Upper lobe of right lung (tissue), 1 donor: ENCODE measurements at places on chromosomes 1 and 21. TPM values are rescaled to one million over a fixed set of nuclear protein-coding genes. Genes with fewer than 3 reads are reported as not detected.

The FBLIM1 gene
- total RNA-seq: 39.0 TPM

The C1orf94 gene
- total RNA-seq: not detected

The VPS72 gene
- 42.6 TPM for total RNA-seq

- DNase-seq: no peak
Observed at GRCh38 chr1:177384461-177384860, 213.7 kb downstream of the BRINP2 start.

The FNDC5 gene
- 1.5 TPM for total RNA-seq

The OR2T34 gene
- not detected for total RNA-seq

- peak; percentile 84 for DNase-seq
Observed at GRCh38 chr1:39575191-39576015, 1.2 kb downstream of the PABPC4 start.

DNA sequence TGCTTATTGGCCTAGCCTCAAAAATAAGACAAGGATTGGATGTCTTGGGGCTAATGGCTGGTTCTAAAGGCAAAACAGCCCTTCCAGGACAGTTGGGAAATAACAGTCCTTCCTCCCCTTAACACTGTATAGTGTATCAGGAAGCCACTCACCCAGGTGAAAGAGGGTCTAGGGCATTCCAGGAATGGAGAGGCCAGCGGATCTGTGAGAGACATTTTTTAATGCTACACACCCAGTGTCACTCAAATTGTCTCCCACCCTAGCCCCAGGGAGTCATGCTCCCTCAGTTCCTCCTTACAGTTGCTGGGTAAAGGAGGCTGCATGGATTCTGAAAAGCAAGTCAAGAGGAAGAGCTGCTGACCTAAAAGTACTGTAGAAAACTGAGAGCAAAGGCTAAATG, 24.1 kb upstream of the EXO1 start:
- no peak for DNase-seq

DNA sequence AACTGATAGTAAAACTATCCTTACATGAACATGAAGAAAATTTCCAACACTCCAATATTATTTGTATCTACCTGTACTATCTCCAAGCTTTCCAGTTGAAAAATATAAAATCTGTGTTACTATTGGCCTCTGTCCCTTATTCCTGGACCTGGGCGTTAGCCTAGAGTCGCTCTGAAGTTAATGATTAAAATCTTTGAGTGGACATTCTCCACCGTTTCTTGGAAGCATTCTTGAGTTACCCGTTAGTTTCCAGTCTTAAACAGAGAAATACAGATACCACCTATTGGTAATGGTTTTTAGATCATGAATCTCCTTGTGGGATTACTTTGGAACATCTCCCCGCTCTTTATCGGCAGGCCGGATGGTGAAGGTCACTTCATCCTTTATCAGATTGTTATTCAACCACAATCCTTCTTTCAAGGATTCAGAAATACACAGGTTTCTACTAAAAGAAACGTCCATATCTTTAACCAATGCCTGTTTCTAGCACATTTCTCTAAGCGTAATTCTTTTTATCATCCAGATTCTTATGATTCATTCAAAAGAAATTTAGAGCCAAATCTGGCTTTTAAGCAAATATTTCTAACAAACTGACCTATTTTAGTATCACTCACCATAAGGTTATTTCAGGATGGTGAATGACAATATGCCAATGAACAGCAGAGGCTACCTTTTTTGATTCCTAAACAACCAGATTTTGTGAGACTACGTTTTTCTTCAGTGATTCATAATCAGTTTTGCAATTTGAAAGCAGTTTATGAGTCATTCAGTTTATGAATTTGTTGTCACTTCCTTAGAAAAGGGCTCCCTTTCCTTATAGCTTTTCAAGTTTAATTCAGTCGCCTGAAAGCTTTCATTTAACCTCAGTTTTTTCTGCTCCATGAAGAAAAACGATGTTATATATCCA, 70.2 kb upstream of the ERRFI1 start:
- no peak for DNase-seq

DNA sequence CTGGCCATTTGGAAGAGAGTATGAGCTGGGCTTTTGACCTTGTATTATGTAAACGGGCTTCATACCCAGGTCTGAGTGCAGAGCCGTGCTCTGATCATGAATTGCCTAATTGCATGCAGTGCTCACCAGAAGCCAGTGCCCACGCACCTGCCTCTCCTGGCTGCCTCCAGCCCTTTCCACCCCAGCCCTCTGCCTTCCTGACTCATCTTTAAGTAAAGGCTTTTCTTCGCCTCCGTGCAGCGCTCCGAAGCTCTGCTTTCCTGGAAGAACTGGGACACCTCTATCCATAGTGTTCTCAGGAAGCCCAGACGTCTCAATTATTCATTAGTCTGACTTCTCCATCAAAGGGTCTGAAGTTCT, 413.7 kb downstream of the PTPRU start:
- no peak for DNase-seq

- DNase-seq: peak; percentile 75
Observed at GRCh38 chr1:151165281-151165737, 393 bp downstream of the LYSMD1 start.

DNA sequence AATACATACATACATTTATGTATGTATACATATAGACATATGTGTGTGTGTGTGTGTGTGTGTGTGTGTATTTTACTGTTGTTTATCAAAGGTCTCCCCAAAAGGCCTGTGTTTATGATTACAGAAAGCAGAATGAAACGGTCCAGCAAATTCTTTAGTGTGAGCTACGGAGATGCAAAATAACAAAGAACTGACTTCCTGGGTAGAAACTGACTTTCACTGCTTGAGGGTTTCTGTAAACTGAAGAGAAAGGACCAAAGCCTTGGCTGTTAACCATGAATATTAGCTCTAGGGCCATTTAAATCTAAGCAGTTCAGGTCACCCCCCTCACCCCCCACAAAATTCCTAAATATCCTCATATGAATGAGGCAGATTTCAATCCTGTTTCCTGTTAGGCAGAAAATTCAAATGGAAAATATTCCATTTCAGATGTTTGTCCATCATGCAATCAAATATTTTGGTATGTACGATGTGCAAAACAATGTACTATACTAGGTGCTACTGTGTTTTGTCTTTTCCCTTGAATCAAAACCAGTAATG, 213.2 kb downstream of the TGFB2 start:
- no peak for DNase-seq

The CSF3R gene
- total RNA-seq: 202 TPM

GRCh38 chr1:52423771-52424170, 19.4 kb downstream of the PRPF38A start:
- no peak for DNase-seq

DNA sequence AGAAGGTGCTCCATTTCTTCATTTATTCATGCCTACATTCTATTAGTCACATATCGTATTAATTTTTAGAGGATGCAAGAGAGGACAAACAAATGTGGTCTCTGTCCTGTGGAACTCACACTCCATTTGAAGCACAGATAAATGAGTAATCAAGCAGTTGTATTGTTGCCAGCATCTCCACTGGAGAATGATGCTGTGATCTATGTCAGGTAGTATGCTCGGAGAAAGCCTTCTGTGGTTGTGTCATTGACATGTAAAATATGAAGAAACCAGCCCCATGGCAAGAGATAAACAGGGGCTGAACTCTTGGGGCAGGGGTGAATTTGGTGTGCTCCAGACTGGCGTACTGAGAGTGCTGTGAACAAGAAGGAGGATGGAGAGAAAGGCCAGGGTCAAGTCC, 101.2 kb downstream of the FASLG start:
- no peak for DNase-seq

The GLMN gene
- 5.8 TPM for total RNA-seq

DNA sequence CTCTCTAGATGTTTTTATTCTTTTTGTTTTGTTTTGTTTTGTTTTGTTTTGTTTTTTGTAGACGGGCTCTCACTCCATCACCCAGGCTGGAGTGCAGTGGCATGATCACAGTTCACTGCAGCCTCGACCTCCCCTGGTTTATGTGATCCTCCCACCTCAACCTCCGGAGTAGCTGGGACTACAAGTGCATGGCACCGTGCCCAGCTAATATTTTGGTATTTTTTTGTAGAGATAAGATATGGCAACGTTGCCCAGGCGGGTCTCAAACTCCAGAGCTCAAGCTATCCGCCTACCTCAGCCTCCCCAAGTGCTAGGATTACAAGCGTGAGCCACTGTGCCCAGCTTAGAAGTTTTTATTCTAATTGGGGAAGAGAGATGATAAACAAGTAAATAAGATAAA, 13.3 kb upstream of the TP53BP2 start:
- no peak for DNase-seq

The ZNF124 gene
- 23.5 TPM for total RNA-seq

DNA sequence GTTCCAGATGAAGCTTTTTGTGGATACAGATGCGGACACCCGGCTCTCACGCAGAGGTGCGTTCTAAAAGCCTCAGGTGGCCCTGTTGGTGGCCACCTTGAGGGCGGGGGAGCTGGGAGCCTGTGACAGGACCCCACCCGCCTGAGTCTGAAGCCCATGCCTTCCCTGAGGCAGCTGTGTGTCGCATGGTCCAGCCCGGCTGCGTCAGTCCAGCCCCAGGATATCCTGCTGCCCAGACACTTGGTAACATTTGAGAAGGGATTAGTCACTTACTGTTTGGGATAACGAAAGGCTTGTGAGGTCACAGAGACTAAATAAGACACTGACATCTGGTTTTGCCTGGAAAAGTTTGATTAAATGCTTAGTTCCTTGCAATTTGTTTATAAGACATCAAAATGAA, 68.9 kb downstream of the UCK2 start:
- no peak for DNase-seq

GRCh38 chr21:44785620-44786335, 15.8 kb downstream of the UBE2G2 start:
- DNase-seq: no peak

The OR2T11 gene
- not detected for total RNA-seq

- DNase-seq: peak; percentile 88
Observed at GRCh38 chr1:72283307-72284083, 1.2 kb upstream of the NEGR1 start.

DNA sequence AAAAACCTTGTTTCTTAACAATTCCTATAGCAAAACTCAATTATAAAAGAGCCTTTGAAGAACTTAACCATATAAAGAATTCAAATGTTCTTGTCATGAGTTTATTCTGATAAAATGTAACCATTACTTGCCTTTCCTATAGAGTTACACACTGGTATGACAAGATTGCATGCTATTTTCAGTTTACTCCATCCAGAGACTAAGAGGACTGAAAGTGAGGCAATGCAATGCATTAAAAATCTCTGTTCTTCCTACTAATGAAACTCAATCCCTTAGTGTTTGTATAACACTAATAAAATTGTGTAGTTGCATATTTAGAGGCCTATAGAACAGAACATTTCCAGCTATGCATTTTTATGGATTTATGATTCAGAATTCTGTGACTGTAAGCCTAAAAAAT, 88.1 kb downstream of the COP1 start:
- no peak for DNase-seq

- DNase-seq: no peak
Observed at GRCh38 chr1:209630383-209631225, 21.6 kb downstream of the LAMB3 start.

DNA sequence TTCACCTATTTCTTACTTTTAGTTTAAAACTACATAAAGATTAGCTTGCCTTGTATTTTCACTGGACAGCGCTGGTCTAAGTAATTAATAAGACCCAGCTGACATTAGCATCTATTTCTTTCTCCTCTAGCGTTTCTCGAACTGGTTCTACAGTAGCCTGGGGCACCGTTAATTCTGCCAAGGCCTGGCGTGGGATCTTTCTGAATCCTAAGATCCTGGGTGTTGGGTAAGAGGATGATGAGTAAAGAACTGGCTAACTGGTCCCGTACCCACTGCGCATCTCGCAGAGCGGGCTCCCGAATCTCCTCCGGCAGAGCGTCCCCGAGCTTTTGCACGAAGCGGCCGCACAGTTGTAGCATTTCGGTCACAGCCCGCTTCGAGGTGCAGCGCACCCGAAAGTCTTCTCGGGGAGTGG, 309 bp downstream of the NSL1 start:
- DNase-seq: no peak

DNA sequence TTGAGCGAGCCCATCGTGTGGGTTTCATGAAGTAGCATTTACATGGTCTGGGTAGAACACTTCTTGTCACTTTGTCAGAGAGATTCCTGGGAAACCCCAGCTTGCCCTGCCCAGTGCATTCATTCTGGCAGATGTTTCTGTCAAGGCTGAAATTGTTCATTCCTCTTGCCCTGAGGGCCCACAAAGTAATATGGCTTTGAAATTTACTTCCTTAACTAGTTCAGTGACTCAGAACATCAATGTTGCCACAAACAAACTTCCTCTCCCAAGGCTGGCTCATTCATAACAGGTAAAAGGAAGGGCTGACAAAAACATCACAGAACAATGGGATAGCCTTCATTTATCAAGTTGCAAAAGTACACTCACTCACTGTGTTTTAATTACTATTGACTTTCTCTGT, 5.0 kb upstream of the KIAA0040 start:
- DNase-seq: no peak

DNA sequence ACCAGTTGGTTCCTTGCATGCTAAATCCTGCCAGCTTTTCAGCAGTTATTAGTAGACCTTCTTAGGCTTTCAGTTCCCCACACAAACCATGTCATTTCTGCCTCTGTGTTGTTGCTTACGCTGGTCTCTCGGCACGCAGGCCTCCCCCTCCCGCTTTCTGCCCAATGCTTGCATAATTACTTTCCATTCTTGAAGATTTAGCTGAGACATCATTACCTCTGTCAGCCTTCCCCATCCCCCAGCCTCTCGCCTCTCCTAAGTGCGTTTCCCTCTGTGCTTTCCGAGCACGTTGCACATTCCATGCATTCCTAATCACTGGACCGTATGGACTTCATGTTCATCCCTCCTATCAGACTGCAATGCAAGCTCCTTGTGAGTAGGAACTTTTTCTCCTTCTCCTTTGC, 26.8 kb downstream of the TSHB start:
- no peak for DNase-seq

DNA sequence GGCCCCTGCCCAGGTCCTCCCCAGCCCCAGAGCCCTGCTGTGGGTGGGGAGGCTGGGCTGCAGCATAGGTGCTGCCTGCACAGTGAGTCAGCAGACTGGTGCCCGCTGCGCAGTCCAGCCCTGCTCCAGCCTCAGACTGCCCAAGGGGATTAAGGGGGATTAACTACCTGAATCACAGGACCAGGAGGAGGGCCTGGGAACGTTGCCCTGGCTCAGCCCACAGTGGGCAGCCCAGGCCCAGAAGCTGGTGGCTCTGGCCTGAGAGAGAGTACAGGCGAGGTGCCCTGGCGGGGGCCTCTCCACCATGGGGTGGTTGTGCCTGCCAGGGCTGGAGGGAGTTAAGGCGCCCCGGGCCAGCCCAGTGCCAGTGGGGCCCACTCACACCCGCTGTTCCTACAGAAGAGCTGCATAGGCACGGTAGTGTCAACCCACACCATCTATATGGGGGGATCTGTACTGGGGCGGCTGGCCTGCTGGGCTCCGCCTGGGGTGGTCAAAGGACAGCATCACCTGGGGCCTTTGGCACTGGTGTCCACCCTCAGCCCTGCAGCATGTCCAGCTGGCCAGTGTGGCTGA, 2.3 kb downstream of the OBSCN start:
- no peak for DNase-seq

DNA sequence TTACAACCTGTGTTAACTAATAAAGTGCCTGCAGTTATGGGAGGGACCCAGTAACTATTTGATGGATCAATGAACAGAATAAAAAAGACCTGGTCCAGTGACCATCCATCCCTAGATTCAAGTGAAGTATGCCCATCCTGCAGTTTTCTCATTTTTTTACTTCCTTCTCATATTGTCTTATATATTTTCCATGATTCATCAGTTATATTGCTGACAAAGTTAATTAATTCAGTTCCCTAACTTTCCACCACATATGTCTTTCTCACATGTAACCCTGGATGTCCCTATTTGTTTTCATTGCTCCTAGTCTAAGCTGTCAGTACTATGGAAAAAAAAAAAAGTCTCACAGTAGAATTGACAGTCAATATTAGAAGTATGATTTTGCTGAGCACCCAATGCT, 64.3 kb downstream of the ITGB3BP start:
- DNase-seq: no peak

- DNase-seq: no peak
Observed at GRCh38 chr21:32237021-32237420, 41.8 kb downstream of the MIS18A start.

The HMGCS2 gene
- not detected for total RNA-seq
